ENCODE measurements at places on chromosomes 3 and 15.
A peak's percentile ranks its signal among the peaks of the same experiment; 100 is the strongest.

- H3K36me3 ChIP-seq, result no peaks in the 10 kb centered on the region
- DNase-seq, result no peak
- H3K27ac ChIP-seq, result no peak overlapping the region
- H3K4me3 ChIP-seq, result no peak overlapping the region
- no peaks in the 10 kb centered on the region for H3K4me1 ChIP-seq
- H3K27me3 ChIP-seq, result no peaks in the 10 kb centered on the region
Measured at GRCh38 chr3:101950985-101951733, 101.8 kb downstream of the NFKBIZ start.

- DNase-seq, result no peak
- no peaks in the 10 kb centered on the region for H3K36me3 ChIP-seq
- no peaks in the 10 kb centered on the region for H3K27me3 ChIP-seq
- H3K27ac ChIP-seq, result peak overlapping the region; percentile 39
- peak overlapping the region; percentile 58 for H3K4me3 ChIP-seq
Measured at GRCh38 chr3:46883054-46883829, 5.7 kb downstream of the PTH1R start.

GRCh38 chr3:157572559-157573270 is 69.5 kb upstream of the VEPH1 start:
- no peak overlapping the region for H3K27ac ChIP-seq
- no peaks in the 10 kb centered on the region for H3K36me3 ChIP-seq
- peak; percentile 71 for DNase-seq
- 0 out of 2 replicates have a peak, but pooled peaks cover 3% of the 10 kb centered on the region for H3K4me1 ChIP-seq
- H3K27me3 ChIP-seq, result no peaks in the 10 kb centered on the region
- no peak overlapping the region for H3K4me3 ChIP-seq

DNA sequence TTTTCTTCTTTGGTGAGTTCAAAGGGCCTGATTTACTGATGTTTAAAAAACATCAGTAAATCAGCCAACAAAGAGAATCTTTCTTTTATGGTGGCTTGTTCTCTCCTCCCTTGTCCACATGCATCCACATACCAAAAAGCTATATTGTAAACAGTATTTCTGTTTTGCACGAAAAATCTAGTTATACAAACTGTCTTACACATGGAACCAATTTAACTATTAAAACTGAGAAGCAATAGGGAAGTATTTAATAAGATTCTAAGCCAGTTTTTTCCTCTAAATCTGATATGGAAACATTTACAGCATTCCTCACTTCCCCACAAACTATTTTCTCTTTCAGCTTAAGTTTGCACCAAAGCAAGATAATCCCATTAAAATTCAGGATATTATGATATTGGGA is 110.8 kb upstream of the ICE2 start:
- no peak overlapping the region for H3K27ac ChIP-seq
- no peaks in the 10 kb centered on the region for H3K36me3 ChIP-seq
- H3K27me3 ChIP-seq, result no peaks in the 10 kb centered on the region
- H3K4me1 ChIP-seq, result peaks cover 26% of the 10 kb centered on the region
- DNase-seq, result no peak
- H3K4me3 ChIP-seq, result no peak overlapping the region

DNA sequence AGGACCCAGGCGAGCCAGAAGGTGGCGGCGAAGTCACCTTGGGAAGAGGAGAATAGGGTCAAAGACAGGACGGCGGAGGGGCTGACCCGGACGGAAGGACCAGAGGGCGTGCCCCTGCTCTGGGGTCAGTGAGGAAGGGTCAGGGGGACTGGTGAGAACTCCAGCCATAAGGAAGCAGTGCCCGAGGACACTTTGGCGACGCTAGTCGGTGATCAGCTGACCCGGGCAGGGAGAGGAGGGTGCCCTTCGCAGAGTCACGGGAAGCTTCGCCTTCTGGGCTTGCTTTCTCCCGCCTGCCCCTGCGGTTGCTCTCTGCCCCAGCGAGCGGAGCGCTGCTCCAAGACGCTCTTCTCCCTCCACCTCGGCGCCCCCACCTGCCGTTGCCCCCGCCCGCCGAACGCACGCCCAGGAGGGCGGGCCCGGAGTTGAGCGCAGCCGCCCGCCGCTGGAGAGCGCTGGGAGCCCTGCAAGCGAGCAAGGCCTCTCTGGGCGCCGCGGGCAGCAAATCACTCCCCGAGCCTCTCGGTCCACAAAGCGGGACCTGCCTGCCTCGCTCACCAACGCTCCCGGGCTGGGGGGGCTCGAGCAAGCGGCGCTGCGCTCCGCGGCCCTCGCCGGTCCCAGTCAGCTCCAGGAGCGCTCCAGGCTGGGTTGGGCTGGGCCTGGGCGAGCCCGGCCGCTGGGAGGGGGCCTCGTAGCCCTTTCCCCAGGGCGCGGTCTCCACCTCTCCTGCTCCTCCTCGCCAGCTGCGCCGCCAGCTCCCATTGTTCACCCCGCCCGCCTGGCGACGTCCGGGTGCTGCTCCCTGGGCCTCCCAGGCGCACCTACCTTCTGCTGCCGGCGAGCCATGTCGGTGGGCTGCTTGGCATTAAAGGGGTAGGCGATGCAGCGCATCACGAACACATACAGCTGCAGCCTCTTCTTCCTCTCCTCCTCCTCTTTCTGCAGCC is 1.2 kb downstream of the CADPS start:
- DNase-seq, result peak; percentile 60
- peak overlapping the region; percentile 59 for H3K27ac ChIP-seq
- peaks cover 2% of the 10 kb centered on the region for H3K27me3 ChIP-seq
- H3K4me3 ChIP-seq, result peak overlapping the region; percentile 15
- no peaks in the 10 kb centered on the region for H3K36me3 ChIP-seq

DNA sequence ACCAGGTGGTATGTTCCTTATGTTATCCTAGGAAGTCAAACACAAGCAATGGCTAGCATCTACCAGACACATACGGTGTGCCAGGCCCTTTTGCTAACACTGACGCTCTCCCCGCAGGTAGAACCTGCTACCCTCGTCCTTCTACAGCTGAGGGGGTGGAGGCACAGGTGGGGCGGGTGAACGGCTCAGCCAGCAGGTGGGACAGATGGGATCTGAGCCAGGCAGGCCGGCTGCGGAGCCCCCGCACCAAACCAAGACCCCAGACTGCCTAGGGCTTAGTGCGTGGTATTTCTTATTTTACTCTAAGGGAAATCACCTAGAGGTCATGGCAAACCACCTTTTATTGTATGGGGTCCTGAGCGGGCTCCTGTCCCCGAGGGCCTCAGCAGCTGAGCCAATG is 53.9 kb upstream of the PCSK6 start:
- H3K4me3 ChIP-seq, result no peak overlapping the region
- H3K36me3 ChIP-seq, result no peaks in the 10 kb centered on the region
- no peak overlapping the region for H3K27ac ChIP-seq
- no peak for DNase-seq

- no peak overlapping the region for H3K4me3 ChIP-seq
- H3K27ac ChIP-seq, result no peak overlapping the region
- no peaks in the 10 kb centered on the region for H3K36me3 ChIP-seq
- H3K4me1 ChIP-seq, result peaks cover 21% of the 10 kb centered on the region
Measured at GRCh38 chr15:31016446-31016915, 25.1 kb upstream of the MTMR10 start.

DNA sequence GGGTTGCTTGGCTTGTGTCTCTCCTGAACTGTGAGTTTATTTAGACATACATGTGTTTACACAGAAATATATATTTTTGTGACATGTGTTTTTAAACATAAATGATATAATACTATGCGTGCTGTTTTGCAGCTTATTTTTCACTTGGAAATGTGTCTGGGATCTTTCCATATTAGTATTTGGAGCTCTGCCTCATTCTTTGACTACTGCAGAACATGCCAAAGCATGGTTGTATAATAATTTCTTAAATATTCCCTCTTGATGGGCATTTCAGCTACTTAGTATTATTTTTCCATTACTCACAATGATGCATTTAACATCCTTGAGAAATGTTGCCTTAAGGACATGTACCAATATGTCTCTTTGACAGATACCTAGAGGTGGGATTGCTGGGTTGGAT is 19.5 kb downstream of the ANAPC13 start:
- no peak for DNase-seq
- H3K4me1 ChIP-seq, result no peaks in the 10 kb centered on the region
- H3K27me3 ChIP-seq, result no peaks in the 10 kb centered on the region
- no peak overlapping the region for H3K4me3 ChIP-seq
- no peak overlapping the region for H3K27ac ChIP-seq
